ENCODE measurements at places on chromosomes 2 and 18.

DNA sequence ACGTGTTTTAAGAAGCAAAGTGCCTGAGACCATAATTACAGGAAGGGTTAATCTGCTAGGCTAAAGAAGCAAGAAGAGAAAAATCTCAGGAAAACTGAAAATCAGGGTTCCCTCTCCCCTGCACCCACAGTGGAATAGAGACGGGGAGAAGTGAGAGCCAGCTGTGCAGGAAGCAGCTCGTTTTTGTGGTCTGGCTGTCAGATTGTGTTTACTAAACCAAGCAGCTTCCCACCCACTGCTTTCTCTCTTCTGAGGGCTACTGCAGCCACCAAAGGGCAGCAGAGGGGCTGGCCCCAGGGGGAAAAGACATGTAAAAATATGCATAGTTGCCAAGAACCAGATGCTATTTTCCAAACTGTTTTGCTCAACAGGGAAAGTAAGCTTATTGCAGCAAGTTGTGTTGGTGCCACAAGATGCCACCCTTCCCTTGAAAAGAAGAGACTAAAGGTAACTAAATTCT is 72.6 kb upstream of the THUMPD2 start:
- peak; percentile 43 for DNase-seq

- DNase-seq, result no peak
Observed at GRCh38 chr2:150505178-150505577, 17.7 kb upstream of the RND3 start.

- peak; percentile 22 for DNase-seq
Observed at GRCh38 chr2:203225423-203226039, 13.3 kb upstream of the CYP20A1 start.

DNA sequence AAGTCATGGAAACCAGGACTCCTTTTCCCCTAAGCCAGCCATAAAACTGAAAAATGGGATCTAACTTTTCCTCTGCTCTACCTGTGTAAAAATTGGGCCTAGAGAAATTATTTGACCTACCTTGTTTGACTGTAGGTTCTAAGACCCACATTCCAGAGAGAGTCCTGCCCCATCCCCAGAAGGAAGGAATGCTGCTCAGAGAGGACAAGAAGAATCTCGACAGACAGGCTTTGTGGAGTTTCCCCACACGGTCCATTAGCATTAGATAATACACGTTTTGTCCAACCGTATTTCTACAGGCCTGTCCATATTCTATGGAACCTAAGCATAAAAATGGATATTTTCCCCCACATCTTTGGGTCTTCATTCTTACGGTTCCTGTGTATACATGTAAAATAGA is 403.3 kb downstream of the METTL4 start:
- DNase-seq, result no peak

DNA sequence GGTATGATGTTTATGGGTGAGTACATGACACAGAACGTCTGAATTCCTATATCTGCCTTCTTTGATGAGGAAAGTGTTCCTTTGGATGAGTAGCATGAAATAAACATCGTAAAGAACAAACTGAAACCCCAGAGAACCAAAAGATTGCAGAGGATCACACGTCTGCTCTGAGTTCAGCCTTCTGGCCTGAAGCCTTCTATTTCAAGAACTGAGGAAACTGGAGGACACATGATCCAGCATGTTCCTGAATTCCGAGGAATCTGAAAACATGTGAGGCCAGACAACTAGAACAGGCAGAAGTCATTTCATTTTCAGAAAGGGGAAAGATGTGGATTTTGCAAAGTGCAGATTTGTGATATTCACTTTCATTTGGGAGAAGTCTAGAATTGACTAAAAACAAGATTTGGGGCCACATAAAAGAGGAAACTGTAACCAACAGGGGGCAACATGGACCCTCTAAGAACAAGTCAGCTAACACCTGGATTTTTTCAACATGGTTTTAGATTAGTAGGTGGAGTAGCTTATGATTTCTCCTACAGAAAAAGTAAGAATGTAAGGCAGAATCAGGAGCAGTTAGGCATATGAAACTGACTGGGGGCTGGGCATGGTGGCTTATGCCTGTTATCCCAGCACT is 8.3 kb downstream of the SULT6B1 start:
- DNase-seq, result no peak

DNA sequence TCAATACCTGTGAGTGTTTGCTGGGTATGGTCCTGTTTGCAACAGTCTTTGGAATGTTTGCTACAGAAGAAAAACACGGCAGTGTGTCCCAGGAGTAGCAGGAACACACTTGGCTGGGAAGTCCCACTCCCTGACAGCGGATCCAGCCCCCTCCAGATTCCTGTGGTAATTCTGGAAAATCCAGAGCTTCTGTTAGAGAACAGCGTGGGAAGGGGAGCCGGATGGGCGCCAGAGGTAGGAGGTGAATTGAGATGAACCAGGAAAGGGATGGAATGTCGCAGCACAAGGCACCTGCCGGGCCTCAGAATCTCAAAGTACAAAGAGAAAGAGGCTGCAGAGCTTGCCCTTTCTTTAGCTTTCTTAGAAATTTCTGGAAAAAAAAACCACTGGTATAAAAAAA is 221.9 kb downstream of the MYT1L start:
- no peak for DNase-seq

GRCh38 chr2:62456721-62457539 is 49.1 kb downstream of the TMEM17 start:
- DNase-seq, result peak; percentile 75

DNA sequence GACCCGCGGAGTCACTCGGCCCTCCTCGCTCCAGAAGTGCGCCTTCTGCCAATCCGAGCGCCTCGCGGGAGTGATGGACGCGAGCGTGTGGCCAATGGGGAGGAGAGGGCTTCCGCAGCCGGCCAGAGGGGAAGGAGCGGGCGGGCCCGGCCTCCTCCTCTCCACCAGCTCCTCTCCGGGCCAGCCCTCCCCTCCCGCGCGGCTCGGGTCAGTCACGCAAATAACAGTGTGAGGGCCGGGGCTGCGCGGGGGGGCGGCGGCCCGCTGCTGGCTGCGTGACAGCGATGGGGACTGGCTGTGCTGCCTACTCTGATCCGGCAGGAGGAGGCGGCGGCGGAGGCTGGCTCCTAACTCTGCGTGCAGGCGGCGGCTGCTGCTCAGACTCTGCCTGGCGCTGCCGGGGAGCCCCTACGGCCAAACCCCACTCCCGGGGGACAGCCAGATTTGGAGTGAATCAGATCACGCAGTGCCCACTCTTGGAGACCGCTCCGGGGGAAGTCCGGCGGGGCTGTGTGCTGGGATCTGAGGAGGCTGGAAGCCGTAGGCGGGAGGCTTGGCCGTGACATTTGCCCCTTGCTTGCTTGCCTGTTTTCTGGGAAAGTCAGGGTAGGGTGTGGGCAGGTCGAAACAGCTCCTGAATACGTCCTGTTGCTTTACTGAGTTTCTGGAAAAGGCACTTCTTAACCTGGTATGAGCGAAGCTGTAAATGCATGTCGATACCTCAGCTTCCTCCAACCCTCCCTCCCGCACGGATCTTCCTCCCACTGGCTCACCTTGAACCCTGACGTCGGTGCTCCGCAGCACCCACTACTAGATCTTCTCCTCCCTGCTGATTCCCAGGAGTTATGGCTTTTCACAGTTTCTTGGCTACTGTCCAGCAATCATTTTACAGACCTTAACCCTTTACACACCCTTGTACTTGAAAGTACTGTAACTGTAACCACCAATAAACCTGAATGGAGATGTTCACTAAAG is 97.9 kb upstream of the SERTAD2 start:
- peak; percentile 75 for DNase-seq

GRCh38 chr2:207231106-207231865 is 65.5 kb upstream of the KLF7 start:
- DNase-seq, result no peak

GRCh38 chr2:223313101-223313500 is 261.1 kb downstream of the KCNE4 start:
- DNase-seq, result no peak

Data from amniotic epithelial cell (primary cell).